ENCODE measurements at places on chromosomes 5 and 9. TPM values are rescaled to one million over a fixed set of nuclear protein-coding genes. Genes with fewer than 3 reads are reported as not detected.

CCNG1 gene
- 77.8 TPM for total RNA-seq

PCDHGB5 gene
- total RNA-seq = 0.56 TPM

TEX48 gene
- 1.0 TPM for total RNA-seq

AFAP1L1 gene
- not detected for total RNA-seq

DNA sequence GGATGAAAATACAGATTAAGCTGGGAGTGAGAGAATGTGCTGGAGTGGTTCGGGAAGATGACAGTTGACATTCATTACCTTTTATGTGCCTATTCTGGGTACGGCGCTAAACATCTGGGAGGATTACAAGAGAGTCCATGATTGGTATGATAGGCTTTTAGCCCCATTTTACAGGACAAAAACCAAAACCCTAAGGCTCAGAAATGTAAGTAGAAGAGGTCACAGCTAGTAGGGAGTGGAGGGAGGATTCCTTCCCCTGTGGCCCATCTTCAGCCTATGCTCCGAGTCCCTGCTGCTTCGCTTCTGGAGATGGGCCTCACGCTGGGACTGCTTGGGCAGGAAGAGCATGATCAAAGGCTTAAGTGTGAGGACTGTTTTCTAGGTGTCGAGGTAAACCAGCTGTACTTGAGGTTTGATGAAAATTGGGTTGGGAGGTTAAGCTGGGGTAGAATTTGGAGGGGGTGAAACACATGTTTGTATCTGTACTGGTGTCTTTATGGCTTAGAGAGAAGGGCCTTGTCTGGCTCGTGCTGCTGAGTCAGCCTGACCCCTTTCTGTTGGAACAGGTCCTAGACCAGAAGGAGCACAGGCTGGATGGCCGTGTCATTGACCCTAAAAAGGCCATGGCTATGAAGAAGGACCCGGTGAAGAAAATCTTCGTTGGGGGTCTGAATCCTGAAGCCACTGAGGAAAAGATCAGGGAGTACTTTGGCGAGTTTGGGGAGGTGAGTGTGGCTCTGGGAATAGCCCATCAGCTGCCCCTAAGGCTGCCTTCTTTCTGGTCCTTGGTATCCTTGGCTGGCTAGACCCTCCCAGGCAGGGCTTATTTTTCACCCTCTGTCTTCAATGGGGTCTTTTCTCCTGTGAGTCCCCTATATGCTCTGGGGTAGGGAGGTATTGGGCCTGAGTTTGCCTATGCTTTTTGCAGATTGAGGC is 2.1 kb downstream of the HNRNPAB start:
- H3K4me3 ChIP-seq = peak overlapping the region; percentile 88
- peaks cover 58% of the 10 kb centered on the region for H3K36me3 ChIP-seq
- peak overlapping the region; percentile 76 for H3K27ac ChIP-seq
- peaks cover 2% of the 10 kb centered on the region for H3K27me3 ChIP-seq
- no peak for DNase-seq

DNA sequence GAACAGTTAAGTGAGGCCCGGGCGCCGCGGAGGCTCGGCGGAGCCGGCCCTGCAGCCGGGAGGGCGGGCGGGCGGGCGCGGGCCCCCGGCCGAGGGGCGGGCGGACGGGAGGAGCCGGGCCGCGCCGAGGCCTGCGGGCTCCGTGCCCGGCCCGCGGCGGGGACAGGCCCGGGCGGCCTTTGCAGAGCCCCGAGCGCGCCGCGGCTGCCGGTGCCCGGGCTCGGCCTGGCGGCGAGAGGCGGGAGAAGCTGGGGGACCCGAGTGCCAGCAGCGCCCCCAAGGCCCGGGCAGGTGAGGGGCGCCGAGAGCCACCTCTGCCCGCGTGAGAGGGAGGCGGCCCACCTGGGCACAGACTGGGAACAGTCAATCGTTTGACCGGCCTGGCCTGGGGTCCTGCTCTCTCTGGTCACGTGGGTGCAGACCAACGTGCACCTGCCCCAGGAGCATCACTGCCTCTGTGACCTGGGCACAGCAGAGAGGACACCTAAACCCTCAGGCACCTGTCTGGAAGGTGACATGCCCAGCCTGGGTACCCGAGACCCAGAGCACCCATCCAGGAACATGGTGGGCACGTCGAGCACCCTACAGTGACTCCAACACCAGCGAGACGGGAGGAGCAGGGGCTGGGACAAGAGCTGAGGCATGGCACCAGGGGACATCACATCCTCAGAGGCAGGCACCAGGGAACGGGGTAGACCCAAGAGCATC is 531 bp downstream of the MVB12B start:
- peaks cover 32% of the 10 kb centered on the region for H3K27me3 ChIP-seq
- peaks cover 18% of the 10 kb centered on the region for H3K4me1 ChIP-seq
- no peaks in the 10 kb centered on the region for H3K36me3 ChIP-seq
- peak overlapping the region; percentile 74 for H3K4me3 ChIP-seq

GRCh38 chr5:84168841-84169240 is 215.8 kb downstream of the EDIL3 start:
- H3K4me3 ChIP-seq = no peak overlapping the region
- no peaks in the 10 kb centered on the region for H3K36me3 ChIP-seq
- no peak for DNase-seq

Measured in activated T-helper 1 cell treated with anti-CD3 and anti-CD28 coated beads, Interleukin-12 subunit alpha, Interleukin-12 subunit beta, Interleukin-2, Interleukin-4 antibody, amounts not matched to agents 30 ng/mL and 10 ng/mL and 1 ng/mL, durations not matched to agents 14 hours and 24 hours and 36 hours (primary cell).